ENCODE measurements at places on chromosomes 7 and 10. TPM values are rescaled to one million over a fixed set of nuclear protein-coding genes. Genes with fewer than 3 reads are reported as not detected.

DNA sequence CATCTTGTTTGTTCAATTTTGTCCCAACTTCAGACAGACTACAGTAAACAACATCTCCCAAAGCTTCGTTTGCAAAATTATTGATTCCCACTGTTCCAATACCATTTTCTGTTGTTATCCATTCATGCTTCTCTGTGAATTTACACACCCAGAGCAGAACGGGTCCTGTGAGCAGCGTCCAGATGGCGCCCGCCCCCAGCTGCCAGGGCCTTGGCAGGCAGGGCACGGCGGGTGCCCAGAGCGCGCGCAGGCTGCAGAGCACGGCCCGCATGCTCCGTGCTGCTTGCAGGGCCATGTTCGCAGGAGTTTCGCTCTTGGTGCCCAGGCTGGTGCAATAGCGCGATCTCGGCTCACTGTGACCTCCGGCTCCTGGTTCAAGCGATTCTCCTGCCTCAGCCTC is 32.5 kb upstream of the SEPTIN7 start:
- DNase-seq = no peak

Gene AGAP5
- 3.7 TPM for total RNA-seq

DNA sequence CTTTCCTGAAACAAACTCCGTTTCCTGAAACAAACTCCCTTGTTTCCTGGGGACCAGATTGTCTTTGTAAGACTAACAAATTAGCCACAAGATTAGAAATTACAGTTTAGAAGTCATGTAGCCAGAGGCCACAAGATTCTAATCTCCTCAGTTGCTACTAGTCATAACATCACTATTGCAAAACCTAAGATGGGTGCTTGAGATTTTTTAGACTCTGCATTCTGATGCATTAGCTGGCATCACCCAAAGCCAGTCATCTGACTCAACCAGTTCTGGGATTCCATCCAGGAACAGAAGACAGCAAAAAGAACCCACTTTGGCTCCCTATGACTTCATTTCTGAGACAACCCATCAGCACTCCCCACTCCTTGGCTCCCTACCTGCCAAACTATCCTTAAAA is 367.9 kb upstream of the MBL2 start:
- DNase-seq = no peak

Gene OR2A12
- total RNA-seq = not detected

- no peak for DNase-seq
These were observed 253.5 kb upstream of the PRKCQ start for GRCh38 chr10:6833458-6834011.

DNA sequence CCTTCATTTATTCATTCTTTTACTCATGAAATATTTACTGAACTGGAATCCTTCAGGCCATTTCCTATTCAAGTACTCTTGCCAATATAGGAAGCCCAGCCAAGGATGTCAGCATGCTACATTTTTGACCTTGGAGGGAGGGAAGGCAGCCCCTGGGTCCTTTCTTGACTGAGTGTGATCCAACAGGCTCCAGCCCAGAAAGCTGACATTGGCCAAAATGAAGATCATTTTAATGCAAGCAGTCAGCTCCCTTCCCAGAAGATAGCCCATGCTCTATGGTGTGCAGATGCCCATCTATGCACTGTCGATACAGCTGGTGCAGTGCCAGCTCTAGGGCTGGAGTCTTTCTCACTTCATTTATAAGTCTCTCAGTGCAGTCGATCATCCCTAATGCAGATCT is 646.0 kb downstream of the KCNMA1 start:
- DNase-seq = no peak

Gene RAMP3
- total RNA-seq = 5.2 TPM

Gene OR2A5
- total RNA-seq = not detected

- no peak for DNase-seq
These were observed 149.4 kb upstream of the GDF10 start for GRCh38 chr10:47150581-47150980.

Gene LRRC17
- total RNA-seq = 27.8 TPM

DNA sequence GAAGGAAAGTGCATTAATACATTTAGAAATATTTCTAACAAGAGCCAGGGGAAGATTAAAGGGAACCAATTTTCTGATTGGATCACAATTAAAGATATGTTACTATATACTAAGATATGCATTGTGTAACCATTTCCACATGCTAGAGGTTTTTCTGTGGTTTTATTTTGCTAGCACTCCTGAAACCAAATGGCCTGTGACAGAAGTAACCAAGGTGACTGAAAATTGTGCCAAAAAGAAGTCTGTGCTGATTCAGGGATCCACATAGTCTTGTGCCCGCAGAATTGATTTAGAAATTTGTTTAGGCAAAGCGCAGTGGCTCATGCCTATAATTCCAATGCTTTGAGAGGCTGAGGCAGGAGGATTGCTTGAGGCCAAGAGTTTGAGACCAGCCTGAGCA is 1.8 kb downstream of the CC2D2B start:
- DNase-seq = no peak

DNA sequence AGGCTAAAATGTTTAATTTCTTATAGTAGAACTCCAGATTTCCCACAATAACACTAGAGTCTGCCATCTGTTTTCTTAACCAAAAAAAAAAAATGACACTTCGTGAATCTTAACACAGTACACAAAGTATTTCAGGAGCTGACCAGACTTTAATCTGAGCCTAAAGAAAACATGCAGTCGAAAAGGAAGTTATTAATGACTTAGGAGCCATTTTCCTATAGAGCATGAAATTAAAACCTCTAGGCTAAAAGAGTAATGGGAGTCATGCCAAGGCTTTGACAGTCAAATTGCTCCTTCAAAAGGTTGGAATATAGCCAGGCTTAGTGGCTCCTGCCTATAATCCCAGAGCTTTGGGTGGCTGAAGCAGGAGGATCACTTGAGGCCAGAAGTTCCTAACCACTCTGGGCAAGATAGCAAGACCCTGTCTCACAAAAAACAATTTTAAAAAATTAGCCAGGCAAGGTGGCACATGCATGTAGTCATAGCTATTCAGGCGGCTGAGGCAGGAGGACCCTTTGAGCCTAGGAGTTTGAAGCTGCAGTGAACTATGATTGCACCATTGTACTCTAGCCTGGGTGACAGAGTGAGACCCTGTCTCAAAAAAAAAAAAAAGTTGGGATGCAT is 13.6 kb downstream of the MICU1 start:
- DNase-seq = no peak

GRCh38 chr10:128885573-128886555 is 581.2 kb upstream of the MGMT start:
- DNase-seq = no peak

Gene ADRB1
- total RNA-seq = 0.14 TPM

Gene ZNF804B
- total RNA-seq = not detected

DNA sequence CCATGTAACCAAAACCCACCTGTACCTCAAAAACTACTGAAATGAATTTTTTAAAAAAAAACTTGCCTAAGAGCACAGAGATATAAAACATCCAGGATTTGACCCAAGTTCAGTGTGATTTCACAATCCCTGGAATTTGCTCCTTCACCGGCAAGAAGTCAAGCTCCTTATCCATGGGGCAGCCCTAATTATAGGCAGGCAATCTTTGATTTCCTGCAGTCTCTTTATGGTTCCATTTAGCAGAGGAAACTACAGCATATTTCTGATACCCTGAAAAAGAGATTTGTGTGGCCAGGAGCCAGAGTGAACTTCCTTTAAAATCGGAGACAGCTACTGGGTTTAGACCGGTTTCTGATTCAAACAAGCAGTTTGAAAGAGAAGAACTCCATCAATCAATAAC is 154.1 kb downstream of the CALN1 start:
- no peak for DNase-seq

DNA sequence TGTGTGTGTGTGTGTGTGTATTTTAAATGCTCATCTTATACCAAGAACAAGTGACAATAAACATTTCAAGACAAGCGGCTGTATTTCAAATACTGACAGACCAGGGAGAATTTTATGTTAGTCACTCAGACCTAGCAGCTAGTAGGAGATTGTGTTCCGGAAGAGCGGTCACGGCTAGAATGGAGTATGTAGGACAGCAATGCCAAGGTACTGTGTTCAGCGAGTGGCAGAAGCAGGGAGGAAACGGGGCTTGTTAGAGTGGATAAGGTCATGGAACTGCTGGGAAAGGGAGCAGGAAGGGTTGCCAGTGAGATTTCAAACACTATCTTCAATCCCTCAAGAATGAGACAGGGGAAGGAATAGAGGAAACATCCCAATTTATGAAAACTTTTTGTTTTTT is 260.5 kb upstream of the PITRM1 start:
- no peak for DNase-seq

DNA sequence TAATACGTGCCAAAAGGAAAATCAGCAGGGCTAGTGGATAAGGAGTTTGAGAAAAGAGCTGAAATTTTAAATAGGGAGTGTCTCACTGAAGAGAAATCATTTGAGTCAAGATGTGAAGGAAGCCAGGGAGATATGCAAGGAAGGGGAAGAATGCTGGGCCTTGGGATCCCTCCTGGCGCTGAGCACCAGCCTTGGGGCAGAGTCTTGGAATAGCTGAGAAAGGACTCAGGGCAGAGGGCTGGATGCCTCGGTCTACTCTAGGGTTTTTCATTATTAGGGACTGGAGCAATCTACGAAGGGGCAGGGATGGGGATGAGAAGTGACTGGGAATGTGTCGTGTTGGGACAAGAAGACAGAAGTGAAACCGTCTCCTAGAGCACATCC is 484 bp downstream of the ZWINT start:
- no peak for DNase-seq

- DNase-seq = no peak
These were observed 22.6 kb upstream of the PSAP start for GRCh38 chr10:71873582-71874211.

DNA sequence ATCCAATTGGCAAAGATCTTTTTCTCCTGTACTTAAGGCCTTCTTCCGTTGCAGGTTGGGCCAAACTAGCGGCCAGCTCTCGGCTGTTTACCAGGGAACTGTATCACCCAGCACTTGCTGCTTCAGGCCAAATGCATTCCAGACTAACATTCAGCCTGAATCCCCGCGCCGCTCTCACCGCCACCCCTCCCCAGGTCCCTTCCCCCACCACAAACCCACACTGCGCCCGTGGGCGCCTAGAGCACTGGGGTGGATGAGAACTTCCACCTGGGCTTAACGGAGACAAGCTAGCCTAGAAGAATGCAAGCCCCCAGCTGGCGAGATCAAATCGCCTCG is 676 bp downstream of the TCAF1 start:
- no peak for DNase-seq
